Activated naive CD4-positive, alpha-beta T cell treated with anti-CD3 and anti-CD28 coated beads for 36 hours (primary cell): ENCODE measurements at places on chromosomes 16 and 17. TPM values are rescaled to one million over a fixed set of nuclear protein-coding genes. Genes with fewer than 3 reads are reported as not detected.

CLDN6 gene
- total RNA-seq: not detected

PRR35 gene
- not detected for total RNA-seq

PRSS53 gene
- 4.1 TPM for total RNA-seq

PYDC1 gene
- total RNA-seq: not detected

CTRB1 gene
- total RNA-seq: not detected

GP2 gene
- not detected for total RNA-seq

EVPL gene
- total RNA-seq: 0.14 TPM

CCDC144A gene
- total RNA-seq: 5.0 TPM

PNMT gene
- not detected for total RNA-seq

CDC6 gene
- 90.4 TPM for total RNA-seq

DGKE gene
- 18.1 TPM for total RNA-seq

TMEM238L gene
- not detected for total RNA-seq

PYY gene
- not detected for total RNA-seq

MGAT5B gene
- not detected for total RNA-seq
